Suppressor macrophage (primary cell): ENCODE measurements at places on chromosomes 12 and 14.
A peak's percentile ranks its signal among the peaks of the same experiment; 100 is the strongest.

- DNase-seq = no peak
These were observed 1.6 kb upstream of the RPS26 start for GRCh38 chr12:56040151-56040550.

- DNase-seq = no peak
These were observed 100.4 kb upstream of the SRRM4 start for GRCh38 chr12:118880720-118881493.

DNA sequence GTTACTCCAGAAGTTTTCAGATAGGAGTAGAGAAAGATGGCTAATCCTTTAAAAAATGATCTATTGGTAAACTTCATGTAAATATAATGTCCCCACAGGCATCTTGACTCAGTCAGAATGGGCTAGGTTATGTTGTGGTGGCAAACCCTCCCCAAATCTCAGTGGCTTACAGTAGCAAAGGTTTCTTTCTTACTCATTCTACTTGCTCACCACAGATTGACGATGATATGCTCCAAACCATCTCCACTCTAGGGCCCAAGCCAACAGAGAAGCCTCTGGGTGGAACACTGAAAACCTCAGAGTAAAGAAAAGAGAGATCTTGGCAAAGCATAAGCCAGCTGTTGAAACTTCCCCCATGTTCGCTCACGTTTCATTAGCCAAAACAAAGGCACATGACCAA is 146.4 kb downstream of the EMP1 start:
- DNase-seq = no peak

GRCh38 chr14:76863724-76864407 is 37.7 kb downstream of the LRRC74A start:
- peak; percentile 91 for DNase-seq

DNA sequence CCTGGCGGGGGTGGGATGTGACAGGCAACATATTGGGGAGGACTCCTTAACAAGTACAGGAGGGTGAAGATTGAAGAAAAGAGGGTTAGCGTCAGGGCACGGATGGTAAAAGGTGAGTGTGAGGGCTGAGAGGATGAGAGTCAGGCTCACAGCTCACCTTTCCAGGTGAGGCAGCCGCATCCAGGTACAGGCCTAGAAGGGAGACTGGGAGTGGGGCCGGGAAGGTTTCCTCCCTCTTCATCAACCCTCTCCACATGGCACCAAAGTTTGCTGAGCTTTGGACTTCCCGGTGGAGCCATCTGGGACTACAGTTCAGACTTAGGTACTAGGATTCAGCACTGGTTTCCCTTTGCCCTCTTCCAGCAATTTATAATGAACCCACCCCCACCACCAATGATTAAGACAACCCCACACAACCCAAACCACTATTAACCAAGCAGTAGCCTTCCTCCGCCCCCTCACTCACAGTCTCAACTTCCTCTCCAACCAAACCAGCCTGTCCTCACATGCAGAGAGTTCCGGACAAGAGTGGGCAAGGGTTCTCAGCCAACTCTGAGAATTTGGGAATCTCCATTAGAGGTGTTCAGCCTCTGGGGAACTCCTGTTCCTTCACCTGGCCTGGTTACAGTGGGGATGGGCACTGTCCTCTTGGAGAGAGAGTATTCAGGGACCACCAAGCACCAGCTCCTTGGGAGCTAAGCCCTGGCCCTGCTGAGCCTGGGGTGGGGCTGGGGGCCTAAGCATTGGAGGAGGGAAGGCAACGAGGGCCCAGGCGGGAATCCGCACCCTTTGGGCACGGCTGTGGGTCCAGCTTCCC is 2.4 kb upstream of the HOXC4 start:
- no peak for DNase-seq

GRCh38 chr12:92028441-92028709 is 117.3 kb downstream of the BTG1 start:
- no peak for DNase-seq

DNA sequence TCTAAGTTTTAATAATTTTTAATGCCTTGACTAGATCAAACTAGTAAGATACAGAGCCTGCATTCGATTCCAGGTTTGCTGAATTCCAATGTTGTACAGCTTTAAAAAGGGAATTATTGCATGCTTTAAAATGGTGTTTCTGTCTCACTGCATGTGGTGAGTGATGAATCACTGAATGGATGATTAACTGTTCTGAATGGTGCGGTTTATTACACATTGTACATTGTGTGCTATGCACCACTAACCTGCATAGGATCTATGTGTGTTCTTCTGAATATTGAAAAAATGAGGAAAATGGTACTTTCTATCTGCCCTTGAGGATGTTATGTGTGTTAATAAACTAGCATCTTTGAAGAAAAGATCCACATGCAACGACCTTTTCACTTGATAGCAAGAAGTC is 231.7 kb downstream of the NRXN3 start:
- DNase-seq = no peak

DNA sequence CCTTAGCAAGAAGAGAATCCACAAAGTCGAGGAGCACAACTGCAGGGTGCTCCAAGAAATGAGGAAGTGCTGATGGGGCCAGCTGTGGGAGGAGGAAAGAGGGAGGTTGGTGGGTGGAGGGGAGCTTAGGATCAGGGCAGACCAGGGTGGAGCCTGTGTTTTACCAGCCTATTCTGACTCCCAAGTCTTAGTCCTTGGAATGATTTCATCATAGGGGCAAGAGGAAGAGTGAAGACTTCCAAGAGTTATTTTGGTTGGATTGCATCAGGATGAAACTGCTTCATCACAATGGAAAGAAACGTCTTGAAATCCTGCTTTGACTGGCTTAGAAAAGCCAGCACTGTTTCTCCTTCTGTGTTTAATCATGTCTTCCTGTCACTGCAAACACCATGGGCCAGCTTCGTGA is 194.0 kb downstream of the DPF3 start:
- peak; percentile 93 for DNase-seq

- DNase-seq = no peak
These were observed 52.0 kb downstream of the NAV3 start for GRCh38 chr12:77882709-77883108.

DNA sequence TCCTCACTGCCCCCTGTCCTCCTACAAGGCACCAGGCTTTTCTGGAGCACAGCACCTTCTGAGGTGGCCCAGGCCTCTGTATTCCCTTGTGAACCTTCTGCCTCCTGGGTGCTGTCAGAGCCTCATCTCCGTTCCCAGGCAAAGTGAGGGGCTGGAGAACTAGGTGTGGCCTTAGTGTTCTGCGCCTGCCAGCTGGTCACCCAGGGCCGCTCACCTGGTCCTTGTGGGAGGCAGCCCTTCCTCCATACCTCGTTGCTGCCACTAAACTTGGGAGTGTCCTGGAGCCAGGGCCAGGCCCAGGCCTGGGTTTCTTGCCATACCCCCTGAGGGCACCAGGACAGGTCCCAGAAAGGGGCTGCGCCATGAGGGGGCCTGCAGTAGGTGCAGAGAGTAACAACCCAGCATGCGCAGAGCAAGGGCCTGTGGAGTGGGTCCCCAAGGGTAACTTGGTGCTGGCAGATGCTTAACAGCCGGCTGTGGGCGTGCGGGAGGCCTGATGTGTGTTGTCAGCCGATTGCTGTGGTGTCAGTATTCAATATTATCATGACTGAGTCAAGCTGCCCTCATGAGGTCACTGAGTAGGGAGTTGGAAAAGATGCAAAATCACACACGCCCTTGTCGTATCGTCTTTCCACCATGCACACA is 17.1 kb downstream of the OTUB2 start:
- DNase-seq = no peak

- no peak for DNase-seq
These were observed 12.2 kb downstream of the SLC7A7 start for GRCh38 chr14:22802860-22803686.

DNA sequence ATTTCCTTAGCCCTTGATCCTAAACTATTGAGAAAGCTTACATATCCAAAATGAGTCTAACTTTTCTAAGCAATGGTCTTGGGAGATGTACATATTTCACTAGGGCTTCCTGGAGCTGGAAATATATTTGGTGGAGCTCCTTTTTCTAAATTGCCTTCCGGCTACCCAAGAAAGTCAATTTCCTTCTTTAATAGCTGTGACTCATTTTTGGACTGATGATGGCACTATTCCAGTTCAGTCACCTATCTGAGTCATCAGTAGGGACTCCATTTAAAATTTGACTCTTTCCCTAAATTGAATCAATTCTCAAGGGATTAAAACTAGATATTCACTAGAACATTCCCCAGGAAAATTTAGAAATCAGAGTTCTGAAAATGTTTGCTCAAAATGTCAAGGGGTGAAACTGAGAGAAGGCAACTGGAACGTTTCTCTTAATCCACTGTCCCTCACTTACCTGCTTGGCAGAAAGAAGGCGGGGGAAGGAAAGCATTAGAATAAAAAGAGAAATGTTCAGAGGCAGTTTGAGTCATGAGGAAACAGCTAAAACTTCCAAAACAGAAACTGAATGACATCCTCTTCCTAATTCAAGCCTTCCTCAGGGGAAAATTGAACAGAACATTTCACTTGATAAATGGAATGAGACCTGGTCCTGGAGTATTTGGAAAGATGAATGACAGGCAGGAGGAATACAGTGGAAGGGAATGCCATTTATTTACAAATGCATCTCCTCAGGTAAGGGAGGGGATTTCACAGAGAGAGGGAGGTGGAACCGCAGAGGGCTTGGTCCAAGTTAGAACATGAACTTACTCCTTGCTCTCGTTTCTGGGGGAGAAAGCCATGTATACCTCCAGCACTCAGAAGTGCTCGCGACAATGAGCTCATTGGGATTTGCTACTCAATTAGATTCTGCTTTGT is 91.2 kb downstream of the RGS6 start:
- DNase-seq = no peak

DNA sequence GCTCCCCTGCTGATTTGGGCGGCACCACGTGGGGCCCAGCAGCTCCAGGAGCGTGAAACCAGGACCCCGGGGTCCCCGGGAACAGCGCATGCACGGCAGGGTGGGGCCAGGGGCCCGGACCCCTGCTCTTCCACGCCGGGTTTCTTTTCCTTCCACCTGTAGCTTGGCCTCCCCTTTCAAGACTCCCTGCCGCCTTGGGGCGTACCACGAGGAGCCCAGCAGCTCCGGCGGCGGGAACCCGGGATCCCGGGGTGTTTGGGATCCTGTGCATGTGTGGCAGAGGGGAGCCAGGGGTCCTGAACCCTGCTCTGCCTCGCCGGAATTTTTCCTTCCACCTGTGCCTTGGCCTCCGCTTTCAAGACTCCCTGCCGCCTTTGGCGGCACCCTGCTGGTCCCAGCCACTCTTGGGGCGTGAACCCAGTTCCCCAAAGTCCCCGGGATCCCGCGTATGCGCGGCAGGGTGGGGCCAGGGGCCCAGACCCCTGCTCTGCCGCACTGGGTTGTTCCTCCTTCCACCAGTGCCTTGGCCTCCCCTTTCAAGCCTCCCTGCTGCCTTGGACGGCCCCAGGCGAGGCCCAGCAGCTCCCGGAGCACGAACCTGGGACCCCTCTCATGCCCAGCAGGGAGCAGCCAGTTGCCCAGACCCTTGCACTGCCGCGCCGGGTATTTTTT is 322.7 kb downstream of the ALG10 start:
- DNase-seq = no peak

- no peak for DNase-seq
These were observed 124.8 kb downstream of the GLT1D1 start for GRCh38 chr12:128978067-128978466.

DNA sequence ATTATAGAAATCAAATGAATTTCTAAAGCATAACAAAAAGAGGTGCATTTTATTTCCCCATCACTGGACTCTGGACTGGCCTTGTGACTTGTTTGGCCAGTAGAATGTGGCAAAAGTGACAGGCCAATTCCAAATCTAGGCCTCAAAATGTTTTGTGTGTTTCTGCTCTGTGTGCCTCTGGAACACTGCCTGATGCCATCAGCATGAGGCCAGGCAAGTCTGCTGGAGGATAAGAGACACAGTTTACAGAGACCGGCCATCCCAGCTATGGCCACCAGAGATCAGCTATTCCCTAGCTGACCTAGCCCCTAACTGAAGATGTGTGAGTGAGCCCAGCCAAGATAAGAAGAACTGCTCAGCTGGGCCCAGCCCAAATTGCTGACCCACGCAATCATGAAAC is 32.9 kb downstream of the ASCL1 start:
- DNase-seq = no peak

DNA sequence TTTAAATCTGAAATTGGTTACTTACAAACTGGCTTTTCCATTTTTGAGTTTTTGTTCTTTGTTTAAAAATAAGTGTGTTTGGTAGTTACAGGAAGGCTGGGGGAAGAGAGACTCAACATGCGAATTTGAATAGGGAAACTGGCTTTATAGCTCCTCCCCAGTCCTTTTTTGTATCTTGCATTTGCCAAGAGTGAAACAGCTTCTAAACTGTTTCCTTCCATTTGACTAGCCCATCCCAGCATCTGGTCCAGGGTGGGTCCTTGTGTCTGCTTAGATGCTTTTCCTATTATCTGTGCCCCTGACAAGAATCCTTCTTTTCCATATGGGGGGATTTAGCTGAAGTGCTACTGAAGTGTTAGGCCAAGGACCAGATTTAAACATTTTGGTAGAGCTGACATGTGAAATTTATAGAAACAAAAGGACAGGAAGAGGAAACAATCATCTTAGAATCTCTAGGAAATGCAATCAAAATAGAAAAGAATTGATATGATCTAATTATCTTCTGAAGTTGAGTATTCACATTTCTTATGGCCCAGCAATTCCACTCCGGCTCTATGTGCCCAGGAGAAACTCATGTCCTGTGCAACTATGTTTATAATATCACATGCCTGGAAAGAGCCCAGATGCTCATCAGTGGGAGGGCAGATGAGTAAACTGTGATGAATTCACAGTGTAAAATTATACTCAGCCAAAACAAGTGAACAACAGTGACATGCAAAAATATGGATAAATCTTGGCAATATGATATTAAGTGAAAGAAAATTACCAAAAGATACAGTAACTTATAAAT is 7.4 kb downstream of the SMOC1 start:
- peak; percentile 10 for DNase-seq

DNA sequence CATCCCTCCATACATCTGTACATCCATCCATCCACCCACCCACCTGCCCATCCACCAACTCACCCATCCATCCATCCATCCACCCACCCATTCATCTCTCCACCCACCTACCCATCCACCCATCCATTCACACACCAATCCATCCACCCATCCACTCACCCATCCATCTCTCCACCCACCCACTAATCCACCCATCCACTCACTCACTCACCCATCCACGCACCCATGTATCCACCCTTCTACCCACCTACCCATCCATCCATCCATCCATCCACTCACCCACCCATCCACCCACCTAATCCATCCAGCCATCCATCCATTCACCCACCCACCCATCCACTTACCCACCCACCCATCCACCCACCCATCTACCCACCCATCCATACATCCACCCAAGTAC is 16.2 kb downstream of the GALNT9 start:
- no peak for DNase-seq

GRCh38 chr12:52268212-52268611 is 6.2 kb upstream of the KRT86 start:
- DNase-seq = no peak

DNA sequence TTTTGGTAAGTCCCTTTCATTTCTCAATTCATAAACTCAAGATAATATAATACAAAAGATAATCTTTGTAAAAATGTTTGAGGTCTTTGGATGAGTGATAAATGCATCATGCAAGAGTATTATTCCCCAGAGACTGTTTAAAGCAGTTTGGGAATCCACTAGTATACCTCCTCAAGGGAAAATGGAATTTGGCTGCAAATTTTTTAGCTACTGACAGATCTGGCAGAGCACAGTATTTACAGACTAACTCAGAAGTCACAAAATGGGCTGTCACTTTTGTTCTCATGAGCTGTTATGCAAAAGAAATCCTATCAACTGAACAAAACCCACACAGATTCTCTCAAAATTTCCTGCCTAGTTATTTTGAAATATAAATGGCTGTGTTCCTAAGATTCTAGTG is 9.9 kb downstream of the SPIC start:
- DNase-seq = no peak

- DNase-seq = no peak
These were observed 75.4 kb downstream of the WDR20 start for GRCh38 chr14:102215071-102215470.
